ENCODE measurements at places on chromosomes 16 and 17. TPM values are rescaled to one million over a fixed set of nuclear protein-coding genes. Genes with fewer than 3 reads are reported as not detected.

DNA sequence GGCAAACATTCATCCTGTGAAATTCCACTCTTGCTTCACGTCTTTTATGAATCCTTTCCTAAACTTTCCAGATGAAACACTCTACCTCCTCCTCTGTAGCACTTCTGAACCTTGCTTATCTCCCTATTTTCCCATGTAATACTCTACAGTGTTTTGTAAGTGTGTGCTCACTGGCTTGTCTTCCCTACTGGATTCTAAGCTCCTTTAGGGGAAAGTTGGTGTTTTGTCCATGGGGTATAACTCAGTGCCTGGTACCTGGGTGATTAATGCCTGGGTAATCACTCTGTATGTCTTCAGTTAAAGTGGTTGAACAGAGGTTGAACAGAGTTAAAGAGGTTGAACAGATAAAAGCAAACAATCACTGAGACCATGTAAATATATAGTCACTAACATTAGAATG lies 3.8 kb upstream of the KAT7 start:
- H3K36me3 ChIP-seq, result no peaks in the 10 kb centered on the region
- H3K27ac ChIP-seq, result peak overlapping the region; percentile 76
- no peaks in the 10 kb centered on the region for H3K27me3 ChIP-seq
- H3K4me1 ChIP-seq, result peaks cover 55% of the 10 kb centered on the region
- no peak overlapping the region for H3K4me3 ChIP-seq
- DNase-seq, result no peak

DNA sequence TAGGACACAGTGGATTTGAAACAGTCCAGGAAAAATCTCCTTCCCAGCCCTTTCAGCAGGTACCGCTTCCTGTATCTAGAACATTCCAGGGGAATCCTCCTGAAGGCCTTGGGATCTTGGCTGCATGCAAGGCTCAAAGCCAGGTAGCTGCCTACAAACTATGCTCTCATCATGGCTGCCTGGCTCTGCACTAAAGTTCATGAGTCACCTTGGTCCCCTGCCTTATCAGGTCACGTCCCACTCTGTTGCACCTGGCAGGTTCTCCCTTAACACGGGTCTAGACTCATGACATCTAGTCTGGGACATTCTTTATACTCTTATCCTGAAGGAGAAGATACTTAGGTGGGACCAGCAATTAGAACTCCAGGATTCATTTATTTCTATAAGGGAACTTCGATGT lies 15.8 kb downstream of the FA2H start:
- no peaks in the 10 kb centered on the region for H3K4me1 ChIP-seq
- no peak for DNase-seq
- no peak overlapping the region for H3K4me3 ChIP-seq
- H3K36me3 ChIP-seq, result no peaks in the 10 kb centered on the region
- no peaks in the 10 kb centered on the region for H3K27me3 ChIP-seq
- no peak overlapping the region for H3K27ac ChIP-seq

The TPSB2 gene
- total RNA-seq, result 97.3 TPM

DNA sequence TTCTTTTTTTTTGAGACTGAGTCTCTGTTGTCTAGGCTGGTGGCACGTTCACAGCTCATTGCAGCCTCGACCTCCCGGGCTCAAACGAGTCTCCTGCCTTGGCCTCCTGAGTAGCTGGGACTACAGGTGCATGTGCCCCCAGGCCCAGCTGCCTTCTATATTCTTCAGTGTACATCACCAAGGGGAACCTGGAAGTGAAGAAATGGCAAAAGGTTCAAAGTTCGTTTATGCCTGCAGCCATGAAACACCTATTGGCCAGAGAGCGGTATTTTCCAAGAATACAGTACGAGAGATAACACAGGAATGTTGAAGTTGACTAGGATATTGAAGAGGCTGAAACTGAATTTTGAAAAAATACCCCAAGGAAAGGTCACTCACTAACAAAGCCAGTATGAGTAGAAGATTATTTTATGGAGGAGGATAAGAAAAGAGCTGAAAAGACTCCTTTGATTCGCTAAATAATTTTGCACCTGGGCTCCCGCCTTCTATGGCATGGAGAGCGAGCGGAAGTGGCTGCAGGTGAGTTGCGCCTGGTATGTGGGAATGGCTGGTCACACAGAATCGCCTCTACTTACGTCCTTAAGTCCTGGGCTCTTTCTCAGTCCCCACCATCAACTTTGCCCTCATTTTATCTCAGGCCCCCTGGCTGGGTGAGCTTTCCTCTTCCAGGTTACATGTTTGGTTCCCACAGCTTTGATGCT lies 9.8 kb downstream of the ST6GALNAC1 start:
- no peak for DNase-seq
- no peaks in the 10 kb centered on the region for H3K36me3 ChIP-seq
- H3K4me1 ChIP-seq, result no peaks in the 10 kb centered on the region
- no peak overlapping the region for H3K27ac ChIP-seq

GRCh38 chr16:75333721-75334163 lies 82.3 kb upstream of the BCAR1 start:
- no peaks in the 10 kb centered on the region for H3K27me3 ChIP-seq
- no peaks in the 10 kb centered on the region for H3K36me3 ChIP-seq
- no peak for DNase-seq

The MARCHF10 gene
- 0.42 TPM for total RNA-seq

GRCh38 chr17:73262676-73263642 lies 1.3 kb upstream of the CPSF4L start:
- no peak for DNase-seq
- peak overlapping the region; percentile 37 for H3K27ac ChIP-seq
- no peaks in the 10 kb centered on the region for H3K27me3 ChIP-seq
- no peak overlapping the region for H3K4me3 ChIP-seq

- peaks cover 51% of the 10 kb centered on the region for H3K4me1 ChIP-seq
- DNase-seq, result no peak
- no peaks in the 10 kb centered on the region for H3K36me3 ChIP-seq
- no peaks in the 10 kb centered on the region for H3K27me3 ChIP-seq
Observed at GRCh38 chr16:17222871-17223401, 247.8 kb downstream of the XYLT1 start.

The KIF18B gene
- not detected for total RNA-seq

The OTOP2 gene
- total RNA-seq, result not detected

- H3K4me1 ChIP-seq, result peaks cover 5% of the 10 kb centered on the region
- no peak overlapping the region for H3K4me3 ChIP-seq
- peaks cover 26% of the 10 kb centered on the region for H3K27me3 ChIP-seq
- H3K36me3 ChIP-seq, result no peaks in the 10 kb centered on the region
- no peak overlapping the region for H3K27ac ChIP-seq
Observed at GRCh38 chr16:49468611-49469310, 95.2 kb downstream of the C16orf78 start.

The CUEDC1 gene
- total RNA-seq, result 30.3 TPM

DNA sequence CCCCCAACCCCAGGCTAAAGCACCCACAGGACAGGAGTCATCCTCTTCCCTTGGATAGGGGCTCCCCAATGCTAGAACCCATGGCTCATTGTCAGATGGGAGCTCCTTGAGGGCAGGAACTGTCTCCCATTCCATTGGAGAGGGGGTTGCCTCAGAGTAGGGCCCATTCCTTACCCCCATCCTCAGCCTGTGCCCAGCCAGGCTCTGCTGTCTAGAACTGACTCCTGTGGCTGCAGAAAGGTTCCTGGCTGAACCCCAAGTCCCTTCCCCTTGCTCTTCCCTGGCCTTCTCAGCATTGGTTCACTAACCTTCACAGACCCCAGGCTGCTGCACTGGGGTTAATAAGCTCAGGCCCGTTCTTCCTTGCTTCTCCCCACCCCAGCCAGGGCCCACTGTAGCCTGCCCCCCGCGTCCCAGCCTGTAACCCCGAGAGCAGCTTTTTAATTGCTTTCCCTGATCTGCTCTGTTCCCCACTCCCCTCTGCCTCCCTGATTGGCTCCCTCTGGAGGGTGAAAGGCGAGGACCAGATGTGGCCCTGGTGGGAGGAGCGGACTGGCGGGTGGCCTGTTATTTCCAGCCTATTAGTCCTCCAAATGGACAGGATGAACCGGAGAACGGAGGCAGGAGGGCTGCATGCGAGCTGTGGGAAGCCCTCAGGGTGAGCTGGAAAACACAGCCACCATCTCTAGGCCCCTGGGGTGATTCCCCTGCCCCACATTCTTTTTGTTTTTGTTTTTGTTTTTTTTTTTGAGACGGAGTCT lies 6.0 kb upstream of the GFAP start:
- H3K27me3 ChIP-seq, result no peaks in the 10 kb centered on the region
- H3K4me1 ChIP-seq, result peaks cover 25% of the 10 kb centered on the region
- no peak overlapping the region for H3K27ac ChIP-seq
- no peaks in the 10 kb centered on the region for H3K36me3 ChIP-seq

DNA sequence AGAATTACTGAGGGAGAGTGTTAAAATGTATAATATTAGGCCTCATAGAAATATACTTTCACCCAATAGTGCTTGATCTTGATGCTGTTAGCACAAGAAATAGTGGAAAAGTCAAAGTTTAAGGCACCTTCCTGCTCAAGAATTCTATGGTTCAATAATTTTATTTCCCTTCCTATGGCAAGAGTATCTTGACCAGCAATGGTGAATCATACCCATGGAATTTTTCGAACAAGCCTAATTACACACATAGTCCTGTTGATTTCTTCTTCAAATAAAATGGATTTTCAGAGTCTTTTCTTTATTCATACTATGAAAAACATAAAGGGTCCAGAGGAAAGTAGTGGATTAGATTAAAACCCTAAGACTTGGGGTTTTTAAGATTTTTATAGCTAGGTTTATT lies 810.6 kb downstream of the CDH11 start:
- H3K4me3 ChIP-seq, result no peak overlapping the region
- no peaks in the 10 kb centered on the region for H3K36me3 ChIP-seq
- no peaks in the 10 kb centered on the region for H3K4me1 ChIP-seq
- no peaks in the 10 kb centered on the region for H3K27me3 ChIP-seq
- no peak overlapping the region for H3K27ac ChIP-seq

The CD79B gene
- total RNA-seq, result 6.1 TPM

DNA sequence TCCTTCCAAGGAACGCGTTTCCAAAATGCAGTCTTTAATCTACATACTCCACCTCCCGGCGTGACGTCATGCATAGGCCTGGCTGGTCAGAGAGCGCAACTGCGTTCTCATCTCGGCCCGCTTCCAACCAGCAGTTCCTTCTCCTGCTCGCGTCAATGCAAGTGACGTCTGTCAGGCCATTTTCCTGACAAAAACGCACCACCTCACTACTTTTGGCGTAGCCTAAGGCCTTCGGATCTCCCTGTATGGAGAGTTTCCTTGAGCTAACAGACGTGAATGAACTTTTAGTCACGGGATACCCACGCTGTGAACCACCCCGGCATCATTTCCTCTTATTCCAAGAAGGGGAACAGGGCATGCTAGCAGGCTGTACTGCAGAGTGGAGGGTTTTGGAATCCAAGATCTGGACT lies 25.0 kb downstream of the TEX14 start:
- H3K27ac ChIP-seq, result peak overlapping the region; percentile 13
- H3K4me1 ChIP-seq, result no peaks in the 10 kb centered on the region
- no peaks in the 10 kb centered on the region for H3K27me3 ChIP-seq
- H3K4me3 ChIP-seq, result no peak overlapping the region

The ZNF385C gene
- total RNA-seq, result not detected

GRCh38 chr16:59697236-59697635 lies 963.1 kb upstream of the GOT2 start:
- DNase-seq, result no peak
- H3K4me3 ChIP-seq, result no peak overlapping the region
- no peaks in the 10 kb centered on the region for H3K4me1 ChIP-seq
- H3K27me3 ChIP-seq, result no peaks in the 10 kb centered on the region
- H3K27ac ChIP-seq, result no peak overlapping the region
- H3K36me3 ChIP-seq, result no peaks in the 10 kb centered on the region

- H3K27ac ChIP-seq, result no peak overlapping the region
- no peaks in the 10 kb centered on the region for H3K36me3 ChIP-seq
- H3K4me3 ChIP-seq, result no peak overlapping the region
- H3K4me1 ChIP-seq, result peaks cover 6% of the 10 kb centered on the region
- no peaks in the 10 kb centered on the region for H3K27me3 ChIP-seq
Observed at GRCh38 chr17:40510328-40510648, 8.9 kb upstream of the TNS4 start.

GRCh38 chr17:38343608-38344419 lies at the start of gene GPR179:
Gene GPR179 (minus strand): TSS chr17:38343956. CDS start chr17:38343789, 167 bp downstream.
- peaks cover 14% of the 10 kb centered on the region for H3K27me3 ChIP-seq
- no peak within 1 kb of the TSS for H3K27ac ChIP-seq
- no peak within 1 kb of the TSS for H3K4me3 ChIP-seq
- no peak for DNase-seq

GRCh38 chr17:7931709-7932482 lies at the start of the genes CNTROB and TRAPPC1:
Gene CNTROB (plus strand): TSS chr17:7932206. CDS start chr17:7933080, 874 bp downstream.
Gene TRAPPC1 (minus strand): TSS chr17:7931946. CDS start chr17:7931829, 117 bp downstream.
- H3K27ac ChIP-seq, result peak within 1 kb of the TSS; percentile 80
- peaks cover 56% of the 10 kb centered on the region for H3K4me1 ChIP-seq
- H3K27me3 ChIP-seq, result no peaks in the 10 kb centered on the region
- peak within 1 kb of the TSS; percentile 64 for H3K4me3 ChIP-seq
- peak; percentile 100 for DNase-seq

- no peaks in the 10 kb centered on the region for H3K36me3 ChIP-seq
- peaks cover 15% of the 10 kb centered on the region for H3K4me1 ChIP-seq
- H3K4me3 ChIP-seq, result no peak overlapping the region
Observed at GRCh38 chr16:65200857-65201256, 79.0 kb upstream of the CDH11 start.

The CD7 gene
- total RNA-seq, result 2.0 TPM

DNA sequence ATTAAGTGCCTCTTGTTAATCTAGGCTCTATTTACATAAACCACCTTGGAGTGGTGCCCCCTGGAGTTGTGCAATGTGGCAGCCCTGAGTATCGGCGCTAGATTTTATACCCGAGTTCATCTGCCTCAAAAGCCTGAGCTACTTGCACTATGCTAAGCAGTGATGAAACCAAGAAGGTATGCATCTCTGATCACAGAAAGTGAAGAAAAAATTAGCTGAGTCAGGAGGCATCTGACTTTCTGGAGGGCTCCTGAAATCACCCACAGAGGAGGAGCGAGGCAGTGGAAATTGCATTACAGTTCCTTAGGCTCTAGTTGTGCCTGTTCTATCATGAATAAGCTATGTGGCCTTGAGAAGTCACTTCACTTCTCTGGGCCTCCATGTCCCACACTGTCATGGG lies 80.3 kb upstream of the PSMD7 start:
- H3K27ac ChIP-seq, result no peak overlapping the region
- no peaks in the 10 kb centered on the region for H3K36me3 ChIP-seq
- H3K4me1 ChIP-seq, result no peaks in the 10 kb centered on the region
- H3K27me3 ChIP-seq, result no peaks in the 10 kb centered on the region

- H3K27me3 ChIP-seq, result no peaks in the 10 kb centered on the region
- H3K27ac ChIP-seq, result no peak overlapping the region
- no peak for DNase-seq
- peaks cover 56% of the 10 kb centered on the region for H3K36me3 ChIP-seq
Observed at GRCh38 chr17:19311016-19311415, 51.5 kb downstream of the B9D1 start.

DNA sequence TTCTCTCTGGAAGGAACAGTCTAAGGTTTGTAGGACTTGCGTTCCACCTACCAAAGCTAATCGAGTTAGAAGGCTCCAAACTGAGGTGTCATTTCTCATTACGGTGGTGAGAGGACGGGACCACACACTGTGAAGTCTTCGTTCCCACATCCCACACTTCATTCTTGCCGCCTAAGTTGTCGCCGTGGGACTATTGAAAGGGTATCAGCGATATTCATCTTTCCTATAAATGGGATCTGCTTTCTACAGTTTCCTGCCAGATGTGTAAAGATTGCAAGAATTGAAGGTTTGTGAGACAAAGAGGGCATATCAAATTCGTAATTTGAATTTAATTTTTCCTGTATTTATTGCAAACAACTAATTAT lies 608 bp upstream of the TRIM37 start:
- H3K27ac ChIP-seq, result peak overlapping the region; percentile 97
- H3K4me3 ChIP-seq, result peak overlapping the region; percentile 94
- no peak for DNase-seq
- H3K27me3 ChIP-seq, result no peaks in the 10 kb centered on the region

GRCh38 chr16:69942099-69942491 lies 9.0 kb upstream of the CLEC18A start:
- no peak for DNase-seq
- no peak overlapping the region for H3K27ac ChIP-seq
- H3K4me1 ChIP-seq, result peaks cover 7% of the 10 kb centered on the region
- H3K4me3 ChIP-seq, result no peak overlapping the region
- no peaks in the 10 kb centered on the region for H3K27me3 ChIP-seq
- peaks cover 52% of the 10 kb centered on the region for H3K36me3 ChIP-seq
